ENCODE measurements at places on chromosomes 5 and 9. TPM values are rescaled to one million over a fixed set of nuclear protein-coding genes. Genes with fewer than 3 reads are reported as not detected.

Gene FBP2
- total RNA-seq = 0.23 TPM

Gene SPRY4
- total RNA-seq = 4.8 TPM

Gene EIF4E1B
- total RNA-seq = 0.46 TPM

Gene SNCAIP
- total RNA-seq = 48.2 TPM

Gene EGFLAM
- 5.8 TPM for total RNA-seq

Gene HMCN2
- total RNA-seq = 0.46 TPM

Gene NMUR2
- total RNA-seq = not detected

Gene ITGA2
- 4.4 TPM for total RNA-seq

Gene KIF12
- total RNA-seq = 0.92 TPM

Gene TMEM174
- total RNA-seq = not detected

Gene PDE6A
- not detected for total RNA-seq
